Stimulated activated CD8-positive, alpha-beta memory T cell treated with anti-CD3 and anti-CD28 coated beads, Interleukin-15, amount 100 ng/mL, for 4 hours (primary cell): ENCODE measurements at places on chromosomes 3 and 15.

DNA sequence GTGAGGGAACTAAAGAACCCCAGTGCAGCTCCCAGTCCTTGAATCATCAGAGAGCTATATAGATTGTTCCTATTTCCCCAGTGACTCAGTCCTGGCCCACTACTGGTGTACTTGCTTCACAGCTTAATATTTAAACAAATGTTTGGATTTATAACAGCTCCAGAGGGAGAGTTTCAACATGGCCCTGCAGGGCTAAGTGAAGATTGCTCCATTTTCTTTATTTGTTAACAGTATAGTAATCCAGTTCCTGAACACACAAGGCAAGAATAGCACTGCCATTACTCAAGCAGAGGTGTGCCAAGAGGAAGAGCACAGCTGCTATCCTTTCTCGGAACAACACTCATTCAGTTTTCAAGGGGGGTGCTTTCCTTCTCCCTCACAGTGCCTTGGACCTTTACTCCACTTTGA is 6.5 kb downstream of the SQOR start:
- no peak for DNase-seq

GRCh38 chr3:132926098-132926497 is 112.1 kb upstream of the TMEM108 start:
- no peak for DNase-seq

DNA sequence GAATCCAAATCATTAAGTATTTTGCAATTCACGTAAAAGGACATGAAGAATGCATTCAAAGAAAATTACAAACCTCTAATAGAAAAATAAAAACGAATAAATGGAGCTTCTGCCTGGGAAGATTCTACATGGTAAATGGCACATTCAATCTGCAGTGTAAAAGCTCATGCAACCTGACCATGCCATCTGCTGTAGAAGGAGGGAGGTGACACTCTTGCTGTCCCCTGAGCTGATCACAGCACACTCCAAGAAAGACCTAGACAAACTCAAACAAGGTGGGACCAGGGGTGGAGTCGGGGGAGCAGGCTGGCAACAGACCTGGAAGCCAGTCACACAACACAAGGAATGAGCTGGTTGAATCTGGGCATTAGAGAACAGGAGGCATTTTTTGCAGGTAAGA is 101.8 kb downstream of the BDH1 start:
- no peak for DNase-seq

DNA sequence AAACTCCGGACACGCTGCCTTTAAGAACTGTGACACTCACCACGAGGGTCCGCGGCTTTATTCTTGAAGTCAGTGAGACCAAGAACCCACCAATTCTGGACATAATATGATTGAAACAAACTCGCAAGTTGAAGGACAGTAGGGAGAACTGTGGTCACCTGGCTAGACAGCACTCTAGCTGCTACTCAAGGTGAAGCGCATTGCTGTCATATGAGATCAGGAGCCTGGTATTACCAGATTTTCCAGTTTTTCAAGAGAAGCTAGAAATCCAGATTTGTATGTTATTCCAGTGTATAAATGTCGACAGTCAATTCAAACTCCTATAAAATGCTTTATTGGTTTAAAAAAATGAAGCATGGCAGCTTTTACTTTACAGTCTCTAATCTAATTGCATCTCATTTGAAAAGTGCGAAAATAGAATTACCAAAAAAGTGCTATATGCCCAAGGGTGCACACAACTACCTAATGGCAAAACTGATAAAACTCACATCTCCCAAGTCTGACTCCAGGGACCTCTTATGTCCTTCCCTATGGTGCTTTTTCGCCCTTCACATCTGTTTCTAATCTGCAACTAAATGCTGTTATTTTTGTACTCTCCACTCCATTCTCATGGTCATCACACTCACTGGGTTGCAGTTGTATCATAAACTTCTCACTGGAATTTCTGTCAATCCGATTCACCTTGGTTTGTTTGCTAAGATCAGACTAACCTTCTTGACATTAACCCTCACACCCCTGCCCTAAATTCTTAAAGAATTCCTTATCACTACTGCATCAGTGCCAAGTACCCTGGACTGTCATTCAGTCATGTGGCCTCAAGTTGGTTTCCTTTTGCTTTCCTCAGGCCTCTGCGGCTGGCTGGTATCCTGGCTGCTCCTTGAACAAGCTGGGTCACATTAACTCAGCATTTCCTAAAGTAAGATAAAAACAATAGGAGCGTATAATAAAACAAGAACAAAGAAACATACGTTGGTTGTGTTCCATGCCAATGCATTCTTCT is 31.5 kb upstream of the ARHGEF26 start:
- DNase-seq = no peak

DNA sequence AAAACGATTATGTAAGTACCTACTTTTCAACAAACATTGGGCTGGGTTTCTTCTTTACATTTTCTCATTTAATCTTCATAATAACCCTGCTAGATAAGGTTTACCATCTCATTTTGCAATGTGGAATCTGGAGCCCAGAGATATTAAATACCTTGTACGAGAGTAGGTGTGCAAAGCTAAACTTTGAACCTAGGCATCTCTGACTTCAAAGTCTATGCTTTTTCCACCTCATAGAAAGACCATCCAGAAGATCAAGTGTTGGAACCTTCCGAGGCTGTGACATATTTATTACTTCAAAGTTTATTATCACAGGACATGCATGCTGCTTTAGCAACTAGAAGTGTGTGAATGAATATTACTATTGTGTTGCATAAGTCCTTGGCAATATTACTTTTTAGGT is 497.2 kb upstream of the TPRG1 start:
- DNase-seq = no peak

- DNase-seq = peak; percentile 23
These were observed at the start of gene GCSAM for GRCh38 chr3:112132975-112133448. TSS of gene GCSAM (minus strand) at chr3:112133248. CDS start at chr3:112133120, 128 bp downstream.

DNA sequence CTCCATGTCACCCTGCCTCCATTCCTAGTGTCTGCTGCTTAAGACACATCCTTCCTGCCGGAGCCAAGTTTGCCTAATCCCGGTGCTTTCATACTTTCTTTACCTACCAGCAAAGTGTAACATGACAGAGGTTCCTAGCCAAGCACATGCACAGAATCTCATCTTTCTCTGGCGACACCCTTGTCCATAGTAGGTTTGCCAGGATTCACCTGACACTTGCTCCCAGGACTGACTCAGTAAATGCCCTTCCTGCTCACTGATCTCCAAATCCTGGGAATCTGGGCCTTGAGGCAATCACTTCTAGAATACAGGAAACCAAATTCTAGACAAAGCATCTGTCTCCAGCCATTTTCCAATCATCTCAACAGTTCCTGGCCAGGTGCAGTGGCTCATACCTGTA is 10.2 kb upstream of the NR2E3 start:
- DNase-seq = no peak
